ENCODE measurements at places on chromosomes 11 and 22.

DNA sequence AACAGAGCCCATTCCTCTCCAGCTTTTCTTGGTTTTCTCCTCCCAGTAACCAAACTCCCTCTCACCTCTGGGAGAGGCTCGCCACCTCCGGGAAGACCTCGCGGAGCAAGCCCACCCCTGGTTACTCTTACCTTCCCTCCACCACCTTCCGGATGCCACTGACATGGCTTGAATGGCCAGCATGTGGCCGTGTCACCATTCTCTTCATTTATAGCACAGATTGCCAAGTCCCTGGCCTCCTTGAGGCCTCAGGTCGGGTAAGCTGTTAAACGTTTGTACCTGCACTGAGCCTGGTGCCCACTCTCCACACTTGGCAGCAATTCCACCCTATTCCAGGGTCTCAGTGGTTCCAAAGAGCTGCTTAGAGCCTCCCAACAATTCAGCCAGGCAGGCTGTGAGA lies 8.0 kb upstream of the FXYD2 start:
- no peak for DNase-seq

- DNase-seq = peak; percentile 18
These were observed 20.3 kb upstream of the SLN start for GRCh38 chr11:107731941-107732688.

GRCh38 chr11:132873841-132874240 lies 658.5 kb downstream of the OPCML start:
- no peak for DNase-seq

- DNase-seq = peak; percentile 55
These were observed 1.5 kb upstream of the KLHDC7B start for GRCh38 chr22:50544078-50544745.

DNA sequence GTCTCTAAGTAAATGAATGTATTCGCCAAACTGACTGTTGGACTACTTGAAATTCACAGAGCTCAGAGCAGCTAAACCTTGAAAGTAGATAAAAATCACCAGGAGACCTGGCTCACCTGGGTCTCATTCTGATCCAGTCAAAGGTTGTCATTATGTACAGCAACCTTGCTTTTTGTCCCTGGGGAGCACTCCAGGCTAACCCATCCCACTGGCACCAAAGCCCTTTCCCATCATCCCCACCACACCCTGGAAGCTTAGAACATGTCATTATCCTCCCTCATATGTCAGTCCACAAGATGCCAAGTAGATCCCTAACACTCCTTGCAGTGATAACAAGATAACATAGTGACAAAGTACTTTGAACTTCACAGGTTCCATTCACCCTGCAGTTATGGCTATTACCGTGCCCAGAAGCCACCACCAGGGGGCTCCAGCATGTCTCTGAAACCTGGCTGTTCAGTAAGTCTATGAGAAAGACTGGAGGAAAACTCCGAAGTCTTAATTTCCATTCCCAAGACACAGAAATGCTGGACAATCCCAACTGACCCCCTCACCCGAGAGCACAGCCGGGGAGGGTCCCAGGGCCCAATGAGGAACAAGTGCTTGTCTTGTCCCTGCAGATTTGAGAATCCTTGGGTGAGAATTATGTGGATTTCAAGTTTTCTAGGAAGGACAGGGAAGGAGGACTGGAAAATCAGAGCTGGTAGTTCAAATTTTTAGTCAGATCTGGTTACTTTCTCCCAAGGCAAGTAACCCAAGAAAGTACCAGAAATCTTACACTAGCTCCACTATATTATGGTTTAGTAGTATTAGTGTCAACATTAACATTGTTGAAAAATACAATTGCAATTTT lies 43.0 kb upstream of the USP47 start:
- peak; percentile 71 for DNase-seq

DNA sequence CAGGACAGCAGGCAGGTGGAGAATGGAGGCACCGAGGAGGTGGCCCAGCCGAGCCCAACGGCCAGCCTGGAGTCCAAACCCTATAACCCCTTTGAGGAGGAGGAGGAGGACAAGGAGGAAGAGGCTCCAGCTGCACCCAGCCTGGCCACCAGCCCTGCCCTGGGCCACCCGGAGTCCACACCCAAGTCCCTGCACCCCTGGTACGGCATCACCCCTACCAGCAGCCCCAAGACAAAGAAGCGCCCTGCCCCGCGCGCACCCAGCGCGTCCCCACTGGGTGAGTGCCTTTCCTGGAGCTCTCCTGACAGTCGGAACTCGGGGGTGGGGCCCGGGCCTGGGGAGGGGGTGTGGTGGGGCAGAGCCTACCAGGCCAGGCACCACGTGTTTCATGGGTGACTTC lies 19.7 kb downstream of the MICALL1 start:
- DNase-seq = no peak

- peak; percentile 69 for DNase-seq
These were observed 11.7 kb upstream of the CSTF3 start for GRCh38 chr11:33172996-33173395.

DNA sequence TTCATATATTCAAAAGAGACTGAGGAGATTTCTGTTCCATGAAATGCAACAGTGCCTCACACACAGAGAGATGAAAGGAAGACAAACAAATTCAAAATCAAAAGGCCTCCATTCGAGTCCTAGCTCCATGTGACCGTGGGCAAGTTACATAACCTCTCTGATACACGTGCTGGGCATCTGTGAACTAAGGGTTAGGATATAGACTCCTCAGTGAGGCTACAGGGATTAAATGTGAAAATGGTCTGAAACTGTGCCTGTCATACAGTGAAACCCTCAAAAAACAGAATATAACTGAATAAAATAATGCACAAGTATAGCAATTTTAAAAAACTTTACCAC lies 111.8 kb upstream of the MTMR2 start:
- no peak for DNase-seq

All from AG10803 (cell line).